ENCODE measurements at places on chromosomes 2 and 18.
A peak's percentile ranks its signal among the peaks of the same experiment; 100 is the strongest.

GRCh38 chr18:73646196-73646595 lies 501.4 kb downstream of the FBXO15 start:
- DNase-seq = no peak

- DNase-seq = no peak
Observed at GRCh38 chr18:68532328-68532885, 182.5 kb downstream of the TMX3 start.

GRCh38 chr2:120886534-120887319 lies 151.1 kb downstream of the GLI2 start:
- DNase-seq = no peak

DNA sequence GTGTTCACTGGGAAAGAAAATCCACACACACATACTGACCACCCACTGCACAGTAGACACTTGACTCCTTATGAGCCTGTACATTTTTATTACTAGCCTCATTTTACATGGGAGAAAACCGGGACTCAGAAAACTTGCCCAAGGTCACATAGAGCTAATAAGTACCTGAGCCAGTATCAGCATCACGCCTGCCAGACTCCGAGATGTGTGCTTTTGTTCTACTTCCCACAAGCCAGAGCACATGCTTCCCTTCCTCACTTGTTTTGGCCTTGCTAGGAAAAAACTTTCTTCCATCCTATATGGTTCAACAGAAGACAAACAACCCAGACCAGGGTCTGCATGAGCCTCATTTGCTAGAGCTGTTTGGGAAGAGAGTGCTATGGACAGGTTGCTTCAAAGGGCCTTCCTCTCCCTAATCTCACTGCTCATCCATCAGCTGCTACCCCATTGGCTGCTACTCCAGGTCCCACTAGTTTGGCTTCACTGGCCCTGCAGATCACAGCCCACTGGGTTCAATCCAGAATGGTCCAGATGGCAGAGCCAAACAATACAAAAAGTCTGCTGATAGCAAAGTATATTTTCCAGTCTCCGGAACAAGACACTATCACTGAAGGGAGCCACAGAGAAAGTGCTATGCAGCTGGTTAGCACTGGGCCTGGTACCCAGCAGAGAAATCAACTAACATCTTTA lies 63.9 kb downstream of the STK39 start:
- DNase-seq = no peak

GRCh38 chr2:222241128-222241870 lies 57.5 kb downstream of the PAX3 start:
- DNase-seq = peak; percentile 68

Data from NCI-H1417 treated with DMSO at 0.1 percent for 48 hours (cell line).